SIG-M5 (cell line): ENCODE measurements at places on chromosomes 5 and 9.

- no peak for DNase-seq
Observed at GRCh38 chr9:132044176-132044875, 35.3 kb downstream of the MED27 start.

GRCh38 chr9:79694676-79695400 is 123.1 kb downstream of the TLE4 start:
- no peak for DNase-seq

GRCh38 chr9:104293877-104294276 is 199.8 kb downstream of the SMC2 start:
- no peak for DNase-seq

- DNase-seq = no peak
Observed at GRCh38 chr9:7095058-7095457, 337.3 kb downstream of the KDM4C start.

GRCh38 chr5:100755435-100755834 is 147.6 kb downstream of the ST8SIA4 start:
- DNase-seq = no peak

DNA sequence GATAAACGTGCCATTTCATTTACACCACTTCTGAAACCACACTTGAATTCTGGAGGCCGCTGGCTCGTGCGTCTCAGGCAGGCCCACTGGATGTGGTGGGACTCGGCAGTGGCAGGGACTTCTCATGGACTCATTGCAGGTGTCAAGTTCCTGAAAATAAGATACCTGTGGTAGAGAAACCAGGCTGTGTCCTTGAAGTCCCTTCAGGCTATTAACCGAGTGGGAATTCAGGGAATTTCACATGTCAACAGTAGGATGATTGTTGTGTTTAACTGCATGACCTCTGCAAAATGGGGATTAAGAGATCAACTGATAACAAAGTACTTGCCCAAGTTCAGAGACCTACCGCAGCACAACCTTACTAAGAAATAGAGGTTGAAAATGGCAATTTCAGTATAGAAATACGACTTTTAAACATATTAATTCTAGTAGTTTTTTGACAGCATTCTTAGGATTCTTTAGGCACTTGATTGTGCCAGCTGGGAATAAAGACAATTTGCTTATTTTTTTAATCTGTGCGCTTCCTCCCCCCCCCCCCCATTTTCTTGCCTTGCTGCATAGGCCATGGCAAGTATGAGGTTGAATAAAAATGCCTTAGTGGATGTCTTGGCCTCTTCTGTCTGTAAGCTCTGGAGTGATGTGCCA is 26.8 kb downstream of the TRIP13 start:
- no peak for DNase-seq

- no peak for DNase-seq
Observed at GRCh38 chr9:96289392-96289791, 12.6 kb downstream of the HSD17B3 start.

DNA sequence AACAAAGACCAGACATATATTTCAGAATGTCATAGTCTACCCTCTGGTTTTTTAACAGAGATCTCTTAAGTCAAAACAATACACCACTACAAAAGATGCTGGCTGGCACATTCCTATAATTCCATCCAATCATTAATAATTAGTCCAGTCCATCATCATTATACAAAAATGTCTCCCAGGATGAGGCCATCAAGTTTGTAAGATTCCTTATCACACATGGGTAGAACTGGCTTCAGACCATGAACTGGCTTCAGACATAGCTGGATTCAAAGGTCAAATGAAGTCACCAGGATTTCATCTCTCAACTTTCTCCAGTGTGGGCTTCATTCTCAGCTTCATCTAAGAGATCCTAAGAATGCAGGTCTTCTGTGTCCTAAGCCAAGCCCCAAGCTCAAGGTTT is 147.1 kb downstream of the ENC1 start:
- no peak for DNase-seq

GRCh38 chr5:43171926-43172325 is 20.1 kb upstream of the NIM1K start:
- no peak for DNase-seq

DNA sequence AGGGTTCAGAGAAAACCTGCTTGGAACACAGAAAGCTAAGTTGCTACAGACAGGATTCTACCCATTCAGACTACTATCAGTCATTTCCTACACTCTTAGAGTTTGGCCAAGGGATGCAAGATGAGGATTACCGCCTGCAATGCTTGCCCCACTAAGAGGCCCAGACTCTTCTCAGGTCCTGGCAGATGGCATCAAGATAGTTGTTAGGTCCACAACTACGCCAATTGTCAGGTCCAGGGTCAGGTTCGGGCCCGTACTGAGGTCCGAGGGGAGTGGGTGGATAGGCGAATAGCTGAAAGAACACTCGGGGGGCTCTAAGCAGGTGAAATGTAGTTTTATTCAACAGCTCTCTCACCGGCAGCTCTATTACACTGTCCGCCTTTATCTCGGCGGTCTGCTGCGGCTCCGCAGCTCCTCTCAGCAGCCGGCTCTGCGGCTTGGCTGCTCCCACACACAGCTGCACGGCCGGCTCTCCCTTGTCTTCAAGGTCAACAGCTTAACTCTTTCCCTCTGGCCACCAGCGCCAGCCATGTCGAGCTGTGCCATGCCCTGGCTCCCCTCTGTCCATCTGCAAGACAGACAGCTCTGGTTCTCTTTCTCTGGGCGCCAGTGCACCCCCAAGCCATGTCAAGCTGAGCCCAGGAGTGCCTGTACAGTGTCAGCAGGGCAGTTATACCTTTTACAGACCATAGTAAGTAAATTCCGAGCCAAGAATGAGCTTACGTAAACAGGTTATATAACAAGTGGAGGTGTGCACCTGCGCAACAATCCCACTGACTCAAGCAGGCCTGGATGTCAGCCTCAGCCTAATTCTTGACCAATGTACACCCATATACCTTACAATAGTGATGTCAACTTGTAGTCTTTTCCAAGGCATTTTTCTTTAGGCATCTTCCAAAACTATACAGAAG is 24.0 kb downstream of the ENC1 start:
- no peak for DNase-seq

DNA sequence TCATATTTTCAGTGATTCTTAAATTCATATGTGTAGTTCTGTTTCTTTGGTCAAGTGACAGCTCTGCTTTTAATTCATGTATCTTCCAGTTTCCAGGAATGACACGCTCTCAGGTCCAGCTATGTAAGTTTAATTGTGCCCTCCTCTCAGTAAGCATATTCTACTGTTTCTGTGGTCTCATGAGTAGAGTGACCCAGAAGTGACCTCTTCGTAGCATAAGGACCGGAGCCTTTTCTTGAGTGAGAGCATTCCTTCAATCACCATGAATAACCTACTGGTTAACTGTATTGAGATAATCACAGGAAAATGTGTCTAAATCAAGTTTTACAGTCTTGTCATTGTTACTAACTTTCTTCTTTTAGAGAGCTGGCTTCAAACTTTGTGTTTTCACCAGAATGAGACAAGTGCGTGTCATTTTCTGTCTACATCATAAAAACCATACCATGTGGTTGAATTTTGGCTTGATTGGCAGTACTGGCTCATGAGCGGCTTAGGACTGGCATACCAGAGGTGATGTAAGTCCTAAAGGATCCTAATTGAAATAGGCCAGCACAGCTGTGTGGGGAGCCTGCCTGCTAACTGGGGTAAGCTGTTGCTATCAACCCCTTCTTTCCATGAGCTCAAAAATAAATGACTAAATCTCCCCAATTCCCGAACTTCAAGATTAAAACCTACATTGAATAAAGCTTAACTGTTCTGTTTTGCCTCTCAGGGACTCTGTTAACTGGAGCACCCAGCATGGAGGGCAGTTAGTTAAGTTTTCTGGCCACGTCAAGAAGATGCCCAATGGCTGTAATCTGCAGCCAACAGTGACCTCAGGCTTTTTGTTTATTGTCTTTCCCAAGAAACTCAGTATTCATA is 4.8 kb downstream of the ADAMTSL1 start:
- DNase-seq = no peak

GRCh38 chr9:38096238-38096805 is 27.3 kb upstream of the SHB start:
- DNase-seq = no peak

DNA sequence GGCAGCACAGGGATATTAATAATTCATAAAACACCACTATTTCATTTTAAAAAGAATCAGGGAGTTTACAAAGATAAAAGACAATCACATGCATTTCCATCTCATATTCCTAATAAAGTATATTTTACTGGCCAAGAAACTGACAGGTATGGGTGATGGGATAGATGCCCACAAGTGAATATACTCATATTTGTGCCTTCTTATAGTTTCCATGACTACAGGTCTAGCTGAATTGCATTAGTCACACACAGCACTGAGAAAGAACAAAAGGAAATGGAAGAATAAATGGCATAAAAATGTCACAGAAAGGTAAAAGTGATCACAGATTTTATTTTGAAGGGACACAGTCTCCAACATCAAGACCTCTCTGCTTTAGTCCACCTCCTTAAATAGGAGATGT is 193.5 kb downstream of the PLK2 start:
- no peak for DNase-seq

DNA sequence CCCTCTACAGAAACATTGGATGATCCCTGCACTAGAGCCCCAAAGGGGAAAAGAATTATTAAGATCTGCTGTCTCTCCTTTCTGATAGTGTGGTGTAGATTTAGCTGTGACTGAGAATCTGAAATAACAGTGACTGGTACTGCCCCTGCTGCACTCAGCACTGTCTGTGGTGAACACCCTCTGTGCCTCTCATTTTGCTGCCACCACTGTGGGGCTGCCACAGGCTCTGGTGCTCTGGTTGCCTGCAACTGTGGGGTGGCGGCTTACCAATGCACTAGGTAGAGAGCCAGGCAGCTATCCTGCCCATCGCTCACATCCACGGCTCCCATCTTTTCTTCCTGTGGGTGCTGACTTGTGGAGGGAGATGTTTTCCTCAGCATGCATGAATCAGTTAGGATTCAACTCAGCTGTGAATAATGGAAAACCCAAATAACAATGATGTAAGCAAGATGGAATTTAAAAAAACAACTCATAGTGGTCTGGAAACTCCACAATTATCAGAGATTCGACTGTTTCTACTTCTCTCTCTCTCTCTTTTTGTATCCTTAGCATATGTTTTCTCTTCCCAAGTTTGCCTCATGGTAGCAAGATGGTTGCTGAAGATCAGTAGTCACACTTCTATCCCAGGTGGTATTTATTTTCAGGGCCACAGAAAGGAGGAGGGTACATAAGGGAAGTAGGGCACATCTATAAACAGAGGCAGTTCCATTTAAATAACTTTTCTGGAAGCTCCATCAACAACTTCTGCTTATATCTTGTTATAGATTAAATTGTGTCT is 99.8 kb upstream of the DAP start:
- no peak for DNase-seq

DNA sequence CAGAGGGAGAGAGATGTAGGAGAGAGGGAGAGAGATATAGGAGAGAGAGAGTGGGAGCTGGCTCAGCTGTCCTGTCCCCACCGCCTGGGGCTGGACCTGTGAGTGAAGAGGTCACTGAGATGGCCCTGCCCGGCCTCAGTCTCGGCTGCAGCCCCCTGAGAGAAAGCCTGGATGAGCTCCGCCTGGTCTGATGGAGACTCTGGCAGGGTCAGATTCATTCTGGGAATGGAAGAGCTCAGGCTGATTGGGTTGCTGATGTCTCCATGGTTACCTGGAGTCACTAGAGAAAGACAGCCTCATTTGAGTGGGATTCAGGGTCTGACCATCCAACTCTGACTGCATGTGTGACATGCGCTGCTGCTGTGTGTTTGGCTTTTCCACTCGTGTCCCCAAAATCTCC is 27.1 kb upstream of the SEMA4D start:
- no peak for DNase-seq

GRCh38 chr9:6827439-6828145 is 69.8 kb downstream of the KDM4C start:
- DNase-seq = no peak

DNA sequence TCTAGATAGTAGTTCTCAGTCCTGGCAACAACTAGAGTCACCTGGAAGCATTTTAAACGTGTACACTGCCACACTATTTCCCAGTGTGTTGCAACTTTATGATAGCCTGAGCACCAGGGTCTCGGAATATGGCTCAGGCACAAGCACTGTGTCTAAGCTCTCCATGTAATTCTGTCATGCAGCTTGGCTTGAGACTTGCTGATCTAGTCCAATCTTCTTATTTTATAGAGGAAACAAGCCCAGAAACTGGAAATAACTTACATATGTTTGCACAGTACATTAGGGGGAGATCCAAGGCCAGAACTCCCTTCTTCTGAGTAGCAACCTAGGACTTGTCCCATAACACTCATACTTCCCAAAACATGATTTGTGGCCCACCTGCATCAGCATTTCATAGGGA is 49.1 kb downstream of the SH3TC2 start:
- DNase-seq = no peak

- DNase-seq = no peak
Observed at GRCh38 chr5:565782-566440, 41.7 kb upstream of the SLC9A3 start.

GRCh38 chr5:132859889-132860437 is 6.3 kb downstream of the GDF9 start:
- no peak for DNase-seq

GRCh38 chr9:92187989-92188714 is 72.9 kb upstream of the SPTLC1 start:
- no peak for DNase-seq

DNA sequence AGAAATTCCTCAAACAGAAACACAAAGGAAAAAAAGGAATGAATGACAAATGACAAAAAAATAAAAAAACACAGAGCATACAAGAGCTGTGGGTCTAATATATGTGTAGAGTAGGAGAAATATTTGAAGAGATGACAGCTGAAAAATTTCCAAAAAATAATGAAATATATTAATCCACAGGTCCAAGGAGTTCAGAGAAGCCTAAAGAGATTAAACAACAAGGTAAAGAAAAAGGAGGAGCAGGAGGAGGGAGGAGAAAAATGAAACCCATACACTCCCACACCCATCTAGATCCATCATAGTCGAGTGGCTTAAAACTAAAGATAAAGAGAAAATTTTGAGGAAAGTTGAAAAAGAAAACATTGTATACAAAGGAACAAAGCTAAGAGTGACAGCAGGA is 182.4 kb upstream of the MAP3K1 start:
- DNase-seq = no peak

GRCh38 chr9:17135295-17136160 is 688 bp downstream of the CNTLN start:
- no peak for DNase-seq

DNA sequence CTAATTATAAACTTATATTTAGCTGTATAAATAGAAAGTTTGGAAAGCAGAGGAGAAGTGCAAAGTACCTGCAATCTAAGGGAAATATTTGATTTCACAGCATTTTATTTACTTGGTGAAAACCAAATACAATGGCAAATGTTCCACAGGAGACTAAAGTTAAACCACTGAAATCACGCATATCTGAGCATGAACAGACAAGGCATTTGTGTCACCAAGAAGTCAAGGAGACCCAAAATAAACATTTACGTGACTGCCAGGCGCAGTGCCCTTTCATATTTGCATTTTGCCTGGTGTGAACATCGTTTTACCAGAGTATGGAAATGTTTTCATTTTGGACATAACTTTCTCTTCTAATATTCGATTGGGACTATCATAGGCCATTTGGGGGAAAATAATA is 20.6 kb downstream of the UGCG start:
- no peak for DNase-seq

- DNase-seq = no peak
Observed at GRCh38 chr9:116156621-116157314, 3.2 kb downstream of the PAPPA start.
